ENCODE measurements at places on chromosomes 5 and 9.

DNA sequence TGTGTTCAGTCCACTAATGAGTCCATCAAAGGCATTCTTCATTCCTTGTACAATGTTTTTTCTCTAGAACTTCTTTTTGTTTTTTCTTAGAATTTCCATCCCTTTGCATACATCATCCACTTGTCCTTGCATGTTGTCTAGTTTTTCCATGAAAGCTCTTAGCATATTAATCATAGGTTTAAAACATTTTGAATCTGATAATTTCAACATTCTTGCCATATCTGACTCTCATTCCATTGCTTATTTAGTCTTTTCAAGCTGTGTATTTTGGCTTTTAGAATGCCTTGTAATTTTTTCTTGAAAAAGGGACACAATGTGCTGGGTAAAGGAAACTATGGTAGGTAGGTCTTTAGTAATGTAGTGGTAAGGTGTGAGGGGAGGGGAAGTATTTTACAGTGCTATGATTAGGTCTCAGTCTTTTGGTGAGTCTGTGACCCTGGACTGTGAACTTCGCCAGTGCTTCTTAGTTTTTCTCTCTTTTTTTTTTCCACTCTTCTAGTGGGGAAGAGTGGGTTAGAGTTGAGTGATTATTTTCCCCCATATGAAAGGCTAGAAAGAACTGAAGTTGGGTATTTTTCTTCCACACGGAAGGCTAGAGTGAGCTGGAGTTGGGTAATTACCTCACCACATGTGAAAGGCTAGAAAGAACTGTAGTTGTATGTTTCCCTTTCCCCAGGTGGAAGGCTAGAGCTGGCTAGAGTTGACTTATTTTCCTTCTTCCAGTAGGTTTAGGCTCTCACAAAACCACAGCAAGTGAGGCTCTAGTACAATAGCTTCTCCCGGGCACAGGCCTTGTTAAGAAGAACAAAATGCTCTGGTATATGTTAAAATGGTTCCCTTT lies 172.1 kb downstream of the SNX18 start:
- DNase-seq, result no peak

DNA sequence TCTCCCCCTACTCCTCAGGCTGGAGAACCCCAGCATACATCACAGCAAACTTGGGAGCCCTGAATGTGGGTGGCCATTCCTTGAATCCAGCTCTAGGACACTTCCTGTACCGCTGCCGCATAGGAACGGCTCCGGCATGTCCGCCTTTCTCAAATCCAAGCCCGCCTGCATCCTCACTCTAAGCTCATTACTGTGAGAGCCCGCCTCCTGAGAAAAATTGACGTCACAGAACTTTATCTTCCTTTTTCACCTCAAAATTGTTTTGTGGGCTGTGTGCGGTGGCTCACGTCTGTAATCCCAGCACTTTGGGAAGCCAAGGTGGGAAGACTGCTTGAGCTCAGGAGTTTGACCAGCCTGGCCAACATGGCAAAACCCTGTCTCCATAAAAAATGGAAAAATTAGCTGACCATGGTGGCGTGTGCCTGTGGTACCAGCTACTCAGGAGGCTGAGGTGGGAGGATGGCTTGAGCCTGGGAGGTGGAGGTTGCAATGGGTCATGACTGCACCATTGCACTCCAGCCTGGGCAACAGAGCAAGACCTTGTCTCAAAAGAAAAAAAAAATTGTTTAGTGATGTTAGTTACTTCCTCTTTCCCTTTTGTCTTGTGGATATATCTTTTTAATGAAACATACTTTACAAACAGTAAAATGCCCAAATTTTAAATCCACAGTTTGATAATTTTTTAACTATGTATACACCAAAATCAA lies 22.8 kb downstream of the RNF44 start:
- DNase-seq, result no peak

GRCh38 chr5:115297031-115297430 lies 577 bp upstream of the CCDC112 start:
- DNase-seq, result no peak

- no peak for DNase-seq
Observed at GRCh38 chr5:116703941-116704340, 129.3 kb upstream of the SEMA6A start.

GRCh38 chr5:148811756-148812155 lies 14.7 kb upstream of the ADRB2 start:
- no peak for DNase-seq

- no peak for DNase-seq
Observed at GRCh38 chr9:37917801-37918664, 14.1 kb upstream of the SLC25A51 start.

Data from left kidney (tissue), 8 donors.